ENCODE measurements at places on chromosomes 6 and 20. TPM values are rescaled to one million over a fixed set of nuclear protein-coding genes. Genes with fewer than 3 reads are reported as not detected.

RREB1 gene
- 8.4 TPM for total RNA-seq

RNGTT gene
- 21.7 TPM for total RNA-seq

NDUFAF4 gene
- 13.9 TPM for total RNA-seq

TBPL1 gene
- total RNA-seq, result 38.3 TPM

GGTLC1 gene
- total RNA-seq, result not detected

ELOVL2 gene
- 10.6 TPM for total RNA-seq

CFAP206 gene
- total RNA-seq, result 0.28 TPM

ZNF335 gene
- total RNA-seq, result 11.8 TPM

ZNF318 gene
- 5.6 TPM for total RNA-seq

POM121L2 gene
- total RNA-seq, result not detected

PTCRA gene
- total RNA-seq, result not detected

LHFPL5 gene
- total RNA-seq, result not detected

SLC35D3 gene
- not detected for total RNA-seq

SOX4 gene
- 6.4 TPM for total RNA-seq

METTL24 gene
- total RNA-seq, result not detected

ZKSCAN4 gene
- 4.7 TPM for total RNA-seq

DCBLD1 gene
- 27.8 TPM for total RNA-seq

NRM gene
- total RNA-seq, result 2.2 TPM

SNRPB2 gene
- total RNA-seq, result 69.2 TPM

MUC22 gene
- not detected for total RNA-seq

EDN1 gene
- 8.6 TPM for total RNA-seq

RSPO4 gene
- not detected for total RNA-seq

TRIM31 gene
- not detected for total RNA-seq

NOTCH4 gene
- total RNA-seq, result 2.2 TPM

KDM1B gene
- 16.9 TPM for total RNA-seq

PLCB1 gene
- total RNA-seq, result 16.1 TPM

C20orf202 gene
- total RNA-seq, result not detected

COL9A3 gene
- total RNA-seq, result 0.28 TPM

MRPS18B gene
- total RNA-seq, result 71.7 TPM

BTN3A1 gene
- total RNA-seq, result 15.3 TPM

TMX4 gene
- 17.8 TPM for total RNA-seq

FAM184A gene
- total RNA-seq, result not detected

SALL4 gene
- total RNA-seq, result not detected

NKX2-2 gene
- not detected for total RNA-seq

KCNK5 gene
- total RNA-seq, result not detected

ZSCAN31 gene
- 4.2 TPM for total RNA-seq

KIFC1 gene
- 33.9 TPM for total RNA-seq

TAP1 gene
- 27.6 TPM for total RNA-seq

CEP57L1 gene
- total RNA-seq, result 21.9 TPM

HAO1 gene
- not detected for total RNA-seq

BCL2L1 gene
- 45.5 TPM for total RNA-seq

ANKRD66 gene
- not detected for total RNA-seq

HS3ST5 gene
- total RNA-seq, result not detected

TNF gene
- not detected for total RNA-seq

SRSF6 gene
- 72.4 TPM for total RNA-seq

ROS1 gene
- total RNA-seq, result under 0.01 TPM

GSTA3 gene
- not detected for total RNA-seq

C6orf15 gene
- not detected for total RNA-seq

RAET1L gene
- total RNA-seq, result not detected

HEY2 gene
- not detected for total RNA-seq

GSS gene
- total RNA-seq, result 90.0 TPM

MACROD2 gene
- total RNA-seq, result not detected

Data from IMR-90 (cell line).